Tibial nerve (tissue), 4 donors: ENCODE measurements at places on chromosomes 4 and X.

- peak overlapping the region; percentile 40 for H3K4me3 ChIP-seq
- peak; percentile 36 for DNase-seq
- no peaks in the 10 kb centered on the region for H3K27me3 ChIP-seq
- peak overlapping the region; percentile 92 for H3K27ac ChIP-seq
- no peaks in the 10 kb centered on the region for H3K36me3 ChIP-seq
These were observed 3.6 kb downstream of the MAGIX start for GRCh38 chrX:49165901-49166881.

GRCh38 chr4:32196950-32197688, 1477.0 kb downstream of the PCDH7 start:
- H3K4me3 ChIP-seq = no peak overlapping the region
- H3K27me3 ChIP-seq = no peaks in the 10 kb centered on the region
- no peaks in the 10 kb centered on the region for H3K4me1 ChIP-seq
- no peaks in the 10 kb centered on the region for H3K36me3 ChIP-seq
- no peak overlapping the region for H3K27ac ChIP-seq

DNA sequence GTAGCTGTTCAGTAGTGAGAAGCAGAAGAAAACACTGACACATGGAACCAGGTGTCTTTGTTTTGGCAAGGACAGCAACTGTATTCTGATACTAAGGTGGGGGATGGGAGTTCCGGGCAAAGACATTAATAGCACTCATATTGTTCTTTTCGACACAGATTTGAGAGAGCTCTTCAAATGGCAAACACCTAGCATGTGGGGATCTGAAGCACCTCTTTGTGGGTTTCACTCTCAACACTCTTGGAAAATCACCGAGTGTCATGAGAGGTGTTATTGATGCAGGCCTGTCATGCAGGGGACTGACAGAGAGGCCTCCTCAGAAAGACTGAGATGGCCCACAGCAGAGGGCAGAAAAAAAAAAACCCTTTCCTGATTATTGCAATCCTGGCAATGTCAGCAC, 228.4 kb upstream of the VCX start:
- DNase-seq = no peak
- H3K4me3 ChIP-seq = no peak overlapping the region
- no peak overlapping the region for H3K27ac ChIP-seq

DNA sequence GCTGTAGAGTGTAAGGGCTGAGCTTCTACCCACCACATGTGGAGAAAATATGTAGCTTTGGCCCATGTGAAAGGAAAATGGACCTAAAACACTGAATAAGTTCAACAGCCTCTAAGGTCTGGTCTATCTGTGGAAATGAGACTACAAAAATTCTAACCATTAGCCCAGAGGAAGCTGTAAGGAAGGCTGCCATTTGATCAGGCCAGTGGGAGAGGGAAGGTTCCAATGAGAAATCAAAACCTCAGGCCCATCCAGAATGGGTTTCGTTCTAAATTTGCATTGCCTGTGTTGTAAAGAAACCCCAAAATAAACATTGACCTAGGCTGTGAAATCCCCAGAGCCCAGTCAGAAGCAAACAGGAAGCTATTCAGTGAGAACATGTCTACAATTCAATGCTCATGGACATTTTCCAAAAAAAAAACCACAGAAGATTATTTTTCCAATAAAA, 320.4 kb upstream of the SLC7A11 start:
- no peaks in the 10 kb centered on the region for H3K4me1 ChIP-seq
- no peak overlapping the region for H3K4me3 ChIP-seq
- DNase-seq = no peak
- no peaks in the 10 kb centered on the region for H3K36me3 ChIP-seq
- H3K27ac ChIP-seq = no peak overlapping the region
- H3K27me3 ChIP-seq = no peaks in the 10 kb centered on the region

- H3K4me3 ChIP-seq = no peak overlapping the region
- peaks cover 17% of the 10 kb centered on the region for H3K4me1 ChIP-seq
- H3K27me3 ChIP-seq = no peaks in the 10 kb centered on the region
- DNase-seq = no peak
- H3K27ac ChIP-seq = no peak overlapping the region
These were observed 4.8 kb downstream of the PROM1 start for GRCh38 chr4:16079046-16079445.

- H3K27ac ChIP-seq = no peak overlapping the region
- H3K36me3 ChIP-seq = no peaks in the 10 kb centered on the region
- no peak overlapping the region for H3K4me3 ChIP-seq
- no peaks in the 10 kb centered on the region for H3K4me1 ChIP-seq
- H3K27me3 ChIP-seq = no peaks in the 10 kb centered on the region
These were observed 39.3 kb upstream of the WWC2 start for GRCh38 chr4:183059797-183060196.

DNA sequence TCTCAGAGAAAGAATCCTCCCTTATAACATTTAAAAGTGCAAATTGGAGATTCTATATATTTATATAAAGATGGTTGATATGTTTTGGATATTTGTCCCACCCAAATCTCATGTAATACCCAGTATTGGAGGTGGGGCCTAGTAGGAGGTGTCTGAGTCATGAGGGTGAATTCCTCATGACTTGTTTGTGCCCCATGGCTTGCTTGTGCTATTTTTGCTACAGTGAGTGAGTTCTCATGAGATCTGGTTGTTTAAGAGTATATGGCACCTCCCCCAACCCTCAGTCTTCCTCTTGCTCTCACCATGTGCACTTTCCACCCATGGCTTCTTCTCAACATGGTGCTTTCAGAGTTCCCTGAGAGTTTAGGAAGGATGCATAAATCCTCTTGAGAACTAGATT, 9.5 kb upstream of the ANKRD50 start:
- no peaks in the 10 kb centered on the region for H3K36me3 ChIP-seq
- no peak for DNase-seq
- no peaks in the 10 kb centered on the region for H3K4me1 ChIP-seq
- H3K27ac ChIP-seq = no peak overlapping the region

DNA sequence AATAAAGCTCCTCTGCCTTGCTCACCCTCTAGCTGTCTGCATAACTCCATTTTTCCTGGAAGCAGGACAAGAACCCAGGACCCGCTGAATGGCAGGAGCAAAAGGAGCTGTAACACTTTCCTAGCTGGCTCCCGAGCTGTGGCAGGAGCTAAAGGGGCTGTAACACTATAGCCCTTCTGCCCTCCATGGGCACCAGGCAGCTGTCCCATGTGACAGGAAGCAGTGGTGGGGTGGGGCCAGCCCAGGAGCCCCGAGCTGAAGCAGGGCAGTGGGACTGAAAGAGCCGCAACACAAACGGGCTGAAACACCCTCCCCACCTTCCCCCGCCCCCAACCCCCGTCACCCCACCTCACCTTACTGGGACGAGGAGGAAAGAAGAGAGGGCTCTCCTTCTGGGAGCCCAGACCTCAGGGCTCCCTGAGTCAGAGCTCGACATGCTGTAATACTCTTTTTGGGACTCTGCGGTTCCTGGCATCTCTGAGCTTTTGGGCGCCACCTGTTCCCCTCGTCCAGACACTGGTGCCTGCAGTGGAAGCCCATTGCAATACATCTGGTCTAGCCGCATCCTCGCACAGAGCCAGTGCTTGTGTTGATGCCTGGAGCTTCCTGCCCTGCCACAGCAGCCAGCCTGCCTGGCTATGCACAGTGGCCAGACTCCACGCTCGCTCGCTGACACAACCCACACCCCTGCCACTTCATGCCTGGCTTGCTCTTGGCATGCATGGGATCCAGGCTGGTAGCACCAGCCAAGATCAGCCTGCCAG, 39.4 kb downstream of the PPM1K start:
- no peaks in the 10 kb centered on the region for H3K36me3 ChIP-seq
- no peaks in the 10 kb centered on the region for H3K4me1 ChIP-seq
- H3K27me3 ChIP-seq = no peaks in the 10 kb centered on the region
- no peak overlapping the region for H3K4me3 ChIP-seq
- DNase-seq = no peak

GRCh38 chr4:38563707-38564495, 100.1 kb upstream of the KLF3 start:
- no peaks in the 10 kb centered on the region for H3K27me3 ChIP-seq
- no peaks in the 10 kb centered on the region for H3K36me3 ChIP-seq
- H3K27ac ChIP-seq = no peak overlapping the region
- DNase-seq = no peak

DNA sequence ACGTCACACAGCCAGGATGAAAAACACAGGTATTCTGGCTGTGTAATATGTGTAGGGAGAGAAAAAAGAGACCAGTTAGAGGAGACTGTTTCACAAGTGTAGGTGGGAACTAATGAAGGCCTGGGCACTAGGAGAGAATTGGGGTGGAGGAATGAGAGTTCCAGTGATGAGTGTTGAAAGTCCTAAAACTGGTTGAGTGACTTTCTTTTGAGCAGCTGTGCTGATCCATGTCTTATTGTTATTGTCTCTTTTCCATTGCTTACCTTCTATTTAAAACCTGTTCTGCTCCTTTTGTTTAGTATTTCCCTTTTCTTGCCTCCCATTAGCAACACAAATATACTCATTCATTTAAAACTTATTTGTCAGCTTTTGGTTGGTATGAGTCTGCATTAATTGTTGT, 88.7 kb downstream of the PDLIM5 start:
- H3K4me3 ChIP-seq = no peak overlapping the region
- DNase-seq = no peak
- H3K4me1 ChIP-seq = no peaks in the 10 kb centered on the region
- H3K27ac ChIP-seq = no peak overlapping the region

DNA sequence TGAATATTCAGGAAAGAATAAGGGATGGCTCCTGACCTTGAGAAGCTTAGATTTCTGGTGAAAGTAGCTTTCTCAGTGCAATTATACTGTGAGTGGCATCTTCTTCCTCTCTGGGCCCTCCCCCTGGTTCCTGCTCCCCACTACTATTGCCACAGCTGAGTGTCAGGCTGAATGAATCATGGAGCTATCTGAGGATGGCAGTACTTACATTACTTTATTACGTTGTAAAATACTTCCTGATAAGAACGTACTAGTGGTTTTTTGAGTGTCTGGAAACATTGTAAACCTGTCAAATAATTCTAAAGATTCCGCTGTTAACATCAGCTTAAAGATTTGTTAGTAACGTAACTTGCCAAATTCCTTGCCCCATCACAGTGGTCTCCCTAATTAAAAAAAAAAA, 36.2 kb downstream of the ARHGAP10 start:
- H3K4me1 ChIP-seq = peaks cover 54% of the 10 kb centered on the region
- H3K36me3 ChIP-seq = no peaks in the 10 kb centered on the region
- H3K27ac ChIP-seq = no peak overlapping the region
- H3K4me3 ChIP-seq = no peak overlapping the region
- no peak for DNase-seq

DNA sequence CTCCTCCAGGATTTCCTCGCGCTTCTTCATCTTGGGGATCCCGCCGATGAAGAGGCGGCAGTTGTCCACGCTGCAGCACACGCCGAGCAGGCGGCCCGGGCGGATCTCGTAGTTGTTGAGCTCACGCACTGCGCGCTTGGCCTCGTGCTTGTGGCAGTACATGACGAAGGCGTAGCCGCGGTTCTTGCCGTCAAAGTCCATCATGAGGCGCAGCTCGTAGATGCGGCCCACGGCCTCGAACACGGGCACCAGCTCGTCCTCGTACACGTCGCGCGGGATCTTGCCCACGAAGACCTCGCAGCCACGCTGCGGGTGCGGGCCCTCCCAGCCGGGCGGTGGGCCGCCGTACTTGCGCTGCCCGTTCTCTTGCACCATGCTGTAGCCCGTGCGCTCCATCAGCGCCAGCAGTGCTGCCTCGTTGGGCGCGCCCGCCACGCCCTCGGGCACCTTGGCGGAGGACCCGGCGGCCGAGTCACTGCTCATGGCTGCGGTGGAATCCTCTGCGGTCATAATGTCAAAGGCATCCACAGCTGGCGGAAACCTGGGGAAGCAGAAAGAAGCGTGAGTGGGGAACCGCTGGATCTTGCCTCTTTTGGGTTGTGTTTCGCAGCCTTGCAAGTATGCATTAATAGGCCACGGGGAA, 103.4 kb downstream of the CHRNA9 start:
- no peak overlapping the region for H3K27ac ChIP-seq
- no peak for DNase-seq
- H3K36me3 ChIP-seq = no peaks in the 10 kb centered on the region
- H3K4me1 ChIP-seq = no peaks in the 10 kb centered on the region
- no peaks in the 10 kb centered on the region for H3K27me3 ChIP-seq

DNA sequence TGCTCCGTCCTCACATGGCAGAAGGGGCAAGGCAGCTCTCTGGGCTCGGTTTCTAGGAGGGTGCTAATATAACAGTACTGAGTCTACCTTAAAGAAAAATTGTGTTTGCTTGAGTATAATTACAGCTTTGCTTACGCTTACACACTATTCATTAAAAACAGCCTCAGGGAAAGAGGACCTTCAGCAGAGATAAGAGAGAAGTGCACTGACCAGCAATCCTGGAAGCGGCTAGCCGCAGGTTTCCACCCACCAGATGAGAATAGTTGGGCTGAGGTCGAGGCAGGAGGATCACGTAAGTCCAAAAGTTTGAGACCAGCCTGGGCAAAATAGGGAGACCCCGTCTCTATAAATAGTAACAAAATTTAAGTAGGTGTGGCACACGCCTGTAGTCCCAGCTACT, 15.2 kb upstream of the MRFAP1 start:
- H3K4me3 ChIP-seq = no peak overlapping the region
- no peaks in the 10 kb centered on the region for H3K27me3 ChIP-seq
- DNase-seq = no peak
- no peak overlapping the region for H3K27ac ChIP-seq

GRCh38 chr4:126568652-126569570, 1063.8 kb upstream of the INTU start:
- H3K4me1 ChIP-seq = no peaks in the 10 kb centered on the region
- no peak overlapping the region for H3K27ac ChIP-seq
- no peak overlapping the region for H3K4me3 ChIP-seq
- DNase-seq = no peak
- H3K36me3 ChIP-seq = no peaks in the 10 kb centered on the region
- no peaks in the 10 kb centered on the region for H3K27me3 ChIP-seq

GRCh38 chr4:2891294-2891693, 47.6 kb downstream of the ADD1 start:
- H3K36me3 ChIP-seq = peaks cover 42% of the 10 kb centered on the region
- H3K4me1 ChIP-seq = no peaks in the 10 kb centered on the region
- peak overlapping the region; percentile 79 for H3K27ac ChIP-seq
- H3K27me3 ChIP-seq = no peaks in the 10 kb centered on the region

GRCh38 chr4:85734424-85734831, 259.5 kb downstream of the ARHGAP24 start:
- H3K27me3 ChIP-seq = no peaks in the 10 kb centered on the region
- H3K4me3 ChIP-seq = no peak overlapping the region
- H3K4me1 ChIP-seq = no peaks in the 10 kb centered on the region
- H3K36me3 ChIP-seq = no peaks in the 10 kb centered on the region
- no peak overlapping the region for H3K27ac ChIP-seq

GRCh38 chr4:184251670-184251980, 34.0 kb upstream of the ENPP6 start:
- H3K4me1 ChIP-seq = no peaks in the 10 kb centered on the region
- H3K4me3 ChIP-seq = no peak overlapping the region
- H3K27ac ChIP-seq = no peak overlapping the region
- H3K36me3 ChIP-seq = no peaks in the 10 kb centered on the region

DNA sequence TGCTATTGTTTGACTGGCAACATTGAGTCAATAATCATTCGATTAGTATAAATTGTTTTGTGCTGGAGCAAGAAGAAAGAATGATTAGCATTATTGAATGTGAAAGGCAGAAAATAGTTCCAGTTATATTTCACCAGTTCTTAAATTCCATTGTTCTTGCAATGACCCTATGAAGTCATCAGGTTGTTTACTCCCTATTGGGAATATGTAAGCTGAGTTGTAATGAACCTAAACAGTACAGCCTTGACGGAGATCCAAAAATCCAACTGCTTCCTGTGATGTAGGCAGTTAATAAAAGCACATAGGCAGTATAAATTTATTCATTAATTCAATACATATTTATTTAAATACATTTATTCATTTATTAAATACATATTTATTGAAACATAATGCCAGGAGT, 947.5 kb downstream of the PCDH7 start:
- H3K4me3 ChIP-seq = no peak overlapping the region
- no peaks in the 10 kb centered on the region for H3K27me3 ChIP-seq
- H3K36me3 ChIP-seq = no peaks in the 10 kb centered on the region
- DNase-seq = no peak
- H3K4me1 ChIP-seq = no peaks in the 10 kb centered on the region
